Common myeloid progenitor, CD34-positive (primary cell): ENCODE measurements at places on chromosomes 12 and 14.

DNA sequence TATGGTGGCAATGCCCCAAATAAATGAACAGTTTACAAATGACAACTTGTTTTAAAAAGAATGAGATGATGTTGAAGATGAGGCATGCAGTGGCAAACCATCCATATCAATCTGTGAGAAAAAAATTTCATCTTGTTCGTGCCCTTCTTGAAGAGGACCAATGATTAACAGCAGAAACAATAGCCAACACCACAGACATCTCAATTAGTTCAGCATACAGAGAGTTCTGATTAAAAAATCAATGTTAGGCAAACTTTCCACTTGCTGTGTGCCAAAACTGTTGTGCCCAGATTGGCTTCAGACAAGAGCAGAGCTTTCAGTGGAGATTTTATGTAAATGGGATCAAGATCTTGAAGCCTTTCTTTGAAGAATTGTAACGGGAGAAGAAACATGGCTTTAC lies 329.9 kb downstream of the BMP4 start:
- no peak for DNase-seq

- no peak for DNase-seq
These were observed 110.1 kb upstream of the FAR2 start for GRCh38 chr12:29039013-29039412.

GRCh38 chr14:101132051-101132571 lies 228.6 kb upstream of the RTL1 start:
- DNase-seq = no peak

GRCh38 chr12:85405781-85406522 lies 125.9 kb downstream of the ALX1 start:
- no peak for DNase-seq

DNA sequence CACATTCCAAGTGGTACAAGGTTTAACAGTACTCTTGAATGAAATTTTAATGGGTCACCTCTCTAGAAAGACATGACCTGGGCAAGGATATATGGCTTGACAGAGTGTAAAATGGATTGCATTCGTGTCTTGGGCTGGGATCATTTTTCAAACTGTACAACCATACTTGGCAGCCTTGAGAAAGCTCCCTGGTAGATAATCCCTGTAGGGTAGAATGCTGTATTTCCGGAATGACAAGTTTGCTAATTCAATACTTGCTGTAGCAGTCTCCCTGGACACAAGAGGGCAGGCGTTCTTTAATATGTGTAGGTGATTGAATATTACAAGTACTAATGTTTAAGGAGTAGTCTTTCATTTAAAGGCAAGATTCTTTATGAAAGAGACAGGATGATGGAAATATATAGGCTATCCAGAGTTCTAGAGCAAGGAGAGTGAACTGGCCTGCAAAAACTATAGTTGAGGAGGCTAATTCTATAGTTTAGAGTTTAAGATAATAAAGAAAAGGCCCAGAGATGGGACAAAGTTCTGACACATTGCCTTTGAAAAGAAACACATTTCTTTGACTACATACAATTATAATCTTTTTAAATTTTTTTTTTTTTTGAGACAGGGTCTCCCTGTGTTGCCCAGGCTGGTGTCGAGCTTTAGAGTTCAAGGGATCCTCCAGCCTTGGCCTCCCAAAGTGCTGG lies 53.4 kb downstream of the PLBD1 start:
- peak; percentile 67 for DNase-seq

DNA sequence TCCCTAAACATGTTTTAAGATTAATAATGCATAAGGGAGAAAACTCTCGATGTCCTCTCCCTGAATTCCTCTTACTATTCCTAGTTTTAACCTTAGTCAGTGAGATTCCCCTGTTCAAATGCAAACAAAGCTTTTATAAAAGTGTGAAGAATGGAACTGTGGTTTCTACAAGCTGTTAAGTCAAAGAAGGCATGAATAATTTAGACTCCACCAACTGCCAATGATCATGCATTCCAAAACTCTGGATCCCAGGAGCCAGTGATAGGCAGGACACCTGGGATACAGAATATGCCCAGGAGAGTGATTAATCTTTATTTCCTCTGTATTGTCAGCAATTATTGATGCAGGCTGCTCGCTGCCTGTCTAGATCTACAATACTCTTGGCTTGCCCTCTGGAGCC lies 190.3 kb upstream of the ATF7IP start:
- no peak for DNase-seq

DNA sequence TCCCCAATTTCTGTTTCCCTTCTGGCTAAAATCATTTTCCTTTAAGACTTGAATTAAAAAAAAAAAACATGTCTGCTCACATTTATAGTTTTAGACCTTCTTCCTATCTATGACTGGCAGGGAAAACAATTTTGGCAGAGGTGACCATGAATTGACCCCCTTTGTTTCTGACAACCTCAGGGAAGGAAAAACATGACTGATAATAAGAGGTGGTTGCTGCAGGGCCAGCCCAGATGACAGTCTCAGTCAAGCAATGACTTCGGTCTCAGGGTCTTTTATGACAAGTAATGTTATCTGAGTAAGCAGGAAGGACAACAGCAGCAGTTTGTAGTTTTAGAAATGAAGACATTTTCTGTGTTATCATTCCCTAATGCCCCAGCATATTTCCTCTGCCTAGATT lies 430.9 kb downstream of the LRIG3 start:
- DNase-seq = peak; percentile 13

GRCh38 chr12:116766746-116767145 lies 28.6 kb downstream of the RNFT2 start:
- DNase-seq = no peak

GRCh38 chr14:47822326-47822725 lies 146.9 kb upstream of the MDGA2 start:
- no peak for DNase-seq

- DNase-seq = no peak
These were observed 143.8 kb downstream of the ACSS3 start for GRCh38 chr12:81221681-81222080.

DNA sequence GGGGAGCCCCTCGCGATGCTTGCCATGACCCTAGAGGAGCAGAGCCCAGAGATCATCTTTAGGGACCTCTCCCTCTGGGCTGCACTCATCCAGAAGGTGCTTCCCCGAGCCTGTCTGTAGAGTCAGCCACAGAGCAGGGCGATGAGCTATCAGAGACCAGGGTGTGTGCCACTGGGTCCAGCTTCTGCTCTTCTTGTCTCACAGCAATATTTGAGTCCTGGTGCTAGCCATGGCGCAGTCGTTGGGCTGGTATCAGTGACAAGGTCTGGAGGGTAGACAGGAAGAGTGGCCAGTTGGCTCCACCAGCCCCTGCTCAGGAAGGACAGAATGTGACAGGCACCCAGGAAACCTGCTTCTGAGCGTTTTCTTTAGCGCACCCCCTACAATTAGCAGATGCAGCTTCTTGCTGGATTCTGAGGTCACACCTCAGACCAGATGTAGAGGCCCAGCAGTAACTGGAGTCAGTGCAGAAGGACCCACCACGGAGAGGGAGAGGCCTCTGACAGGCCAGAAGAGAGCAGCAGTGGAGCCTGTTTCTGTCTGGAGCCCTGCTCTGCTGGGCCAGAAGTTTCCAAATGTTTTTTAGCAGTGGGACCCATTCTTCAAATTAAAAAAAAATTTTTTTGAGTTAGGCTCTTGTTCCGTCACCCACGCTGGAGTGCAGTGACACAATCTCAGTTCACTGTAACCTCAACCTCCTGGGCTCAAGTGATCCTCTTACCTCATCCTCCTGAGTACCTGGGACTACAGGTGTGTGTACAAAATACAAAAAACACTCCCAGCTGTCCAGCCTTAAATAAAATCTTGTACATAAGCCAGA lies 23.7 kb downstream of the ANKRD9 start:
- DNase-seq = no peak

GRCh38 chr12:1925684-1926006 lies 7.2 kb upstream of the CACNA2D4 start:
- no peak for DNase-seq

DNA sequence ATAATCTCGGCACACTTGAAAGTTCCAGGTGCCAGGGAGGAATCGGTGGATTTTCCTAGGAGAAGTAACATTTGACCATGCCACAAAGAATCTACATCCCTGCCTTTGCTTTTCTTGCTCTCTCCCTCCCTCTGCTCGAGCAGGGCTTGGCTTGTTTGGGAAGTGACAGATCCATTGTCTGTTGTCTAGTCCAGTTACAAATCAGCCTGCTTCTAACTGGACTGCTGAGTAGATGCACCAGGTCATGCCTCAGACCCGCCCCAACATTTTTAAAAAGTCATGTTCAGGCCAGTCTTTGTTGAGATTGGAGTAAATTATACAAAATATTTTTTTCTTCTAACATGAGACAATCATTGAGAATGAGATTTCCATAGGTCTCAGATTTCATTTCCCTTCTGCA lies 153.4 kb downstream of the GCH1 start:
- no peak for DNase-seq

- no peak for DNase-seq
These were observed 72.3 kb downstream of the B4GALNT3 start for GRCh38 chr12:531951-532585.

DNA sequence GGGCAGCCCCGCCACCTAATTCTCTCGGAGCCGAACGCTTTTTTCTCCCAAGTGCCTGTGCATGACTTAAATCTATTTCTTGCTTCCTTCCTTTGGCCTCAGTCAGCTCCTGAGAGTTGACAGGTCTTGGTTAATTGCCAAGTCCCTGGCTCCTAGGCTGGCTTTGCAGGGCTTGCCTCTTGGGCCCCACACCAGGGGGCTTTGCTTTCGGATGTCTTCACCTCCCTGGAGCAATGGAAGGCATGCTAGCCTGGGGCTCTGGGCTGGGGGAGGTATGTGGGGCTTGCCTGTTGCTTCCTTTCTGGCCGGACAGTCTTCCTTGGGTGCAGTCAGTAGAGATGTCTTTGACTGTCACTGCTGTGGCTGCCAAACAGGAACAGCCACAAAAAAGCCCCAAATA lies 2.2 kb upstream of the KRT80 start:
- DNase-seq = peak; percentile 71

GRCh38 chr12:110600254-110600653 lies 13.7 kb upstream of the TCTN1 start:
- peak; percentile 74 for DNase-seq

- no peak for DNase-seq
These were observed 38.1 kb downstream of the HNRNPC start for GRCh38 chr14:21231020-21231652.

DNA sequence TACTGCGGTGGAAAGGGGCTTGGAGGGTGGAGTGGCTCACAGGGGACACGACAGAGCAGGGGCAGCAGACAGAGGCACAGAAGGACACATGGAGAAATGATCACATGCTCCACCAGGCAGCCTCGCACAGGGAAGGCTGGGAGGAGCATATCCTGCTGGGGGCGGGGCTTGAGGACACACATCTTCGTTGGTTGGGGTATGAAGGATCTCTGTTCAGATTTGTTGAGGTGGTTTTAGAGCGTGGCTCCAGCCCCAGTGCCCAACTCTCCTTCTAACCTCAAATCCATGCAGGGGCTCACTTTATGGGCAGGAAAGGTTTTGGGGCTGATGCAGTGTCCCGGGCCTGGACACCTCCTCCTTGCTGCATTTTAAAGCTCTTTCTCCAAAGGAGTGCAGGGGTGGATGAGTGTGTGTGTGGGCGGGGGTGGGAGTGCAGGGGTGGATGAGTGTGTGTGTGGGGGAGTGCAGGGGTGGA lies 733 bp upstream of the P3H3 start:
- peak; percentile 58 for DNase-seq

DNA sequence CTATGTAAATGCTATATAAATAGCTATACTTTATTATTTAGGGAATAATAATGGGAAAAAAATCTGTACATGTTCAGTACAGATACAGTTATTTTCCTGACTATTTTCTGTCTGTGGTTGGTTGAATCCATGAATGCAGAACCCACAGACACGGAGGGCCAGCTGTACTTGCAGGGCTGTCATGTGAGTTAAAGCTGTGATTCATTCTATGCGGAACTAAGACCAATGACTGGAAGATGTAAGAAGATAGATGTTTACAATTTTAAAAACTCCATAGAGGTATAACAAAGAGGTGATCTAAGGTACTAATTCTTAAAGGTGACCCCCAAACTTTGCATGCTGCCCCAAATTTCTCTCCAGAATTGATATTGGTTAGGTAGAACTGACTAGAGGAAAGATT lies 14.6 kb downstream of the PCNX4 start:
- no peak for DNase-seq

- no peak for DNase-seq
These were observed 5.6 kb upstream of the NPAS3 start for GRCh38 chr14:32932914-32933628.

- DNase-seq = no peak
These were observed 38.7 kb upstream of the SGPP1 start for GRCh38 chr14:63766611-63767010.

GRCh38 chr12:60168441-60168840 lies 572.6 kb downstream of the SLC16A7 start:
- no peak for DNase-seq

GRCh38 chr12:71771069-71771468 lies 16.4 kb downstream of the RAB21 start:
- no peak for DNase-seq

- no peak for DNase-seq
These were observed 2.0 kb downstream of the PHB2 start for GRCh38 chr12:6968426-6968825.

GRCh38 chr14:93346926-93347721 lies at the start of gene COX8C:
Gene COX8C (plus strand): TSS chr14:93347182. CDS start chr14:93347269, 87 bp downstream.
- DNase-seq = no peak

GRCh38 chr12:32158525-32158924 lies 51.9 kb downstream of the BICD1 start:
- DNase-seq = no peak

DNA sequence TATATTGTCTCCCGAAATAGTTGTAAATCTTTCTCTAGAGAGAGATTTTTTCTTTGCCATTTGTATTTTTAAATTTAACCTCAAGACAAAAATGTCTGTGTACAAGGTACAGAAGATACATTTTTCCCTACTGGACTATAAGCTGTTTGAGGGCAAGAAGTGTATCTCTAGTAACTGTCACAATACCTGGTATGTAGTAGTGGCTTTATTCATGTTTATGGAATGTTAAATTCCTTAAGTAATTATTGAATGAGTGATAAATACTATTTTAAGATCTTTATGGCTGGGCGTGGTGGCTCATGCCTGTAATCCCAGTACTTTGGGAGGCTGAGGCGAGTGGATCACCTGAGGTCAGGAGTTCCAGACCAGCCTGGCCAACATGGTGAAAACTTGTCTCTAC lies 24.4 kb upstream of the CDK17 start:
- DNase-seq = no peak

GRCh38 chr12:83016991-83017390 lies 330.3 kb downstream of the TMTC2 start:
- no peak for DNase-seq

- no peak for DNase-seq
These were observed 181.3 kb downstream of the KIF26A start for GRCh38 chr14:104319491-104320241.

GRCh38 chr12:117100251-117100650 lies 1.0 kb upstream of the TESC start:
- peak; percentile 43 for DNase-seq

DNA sequence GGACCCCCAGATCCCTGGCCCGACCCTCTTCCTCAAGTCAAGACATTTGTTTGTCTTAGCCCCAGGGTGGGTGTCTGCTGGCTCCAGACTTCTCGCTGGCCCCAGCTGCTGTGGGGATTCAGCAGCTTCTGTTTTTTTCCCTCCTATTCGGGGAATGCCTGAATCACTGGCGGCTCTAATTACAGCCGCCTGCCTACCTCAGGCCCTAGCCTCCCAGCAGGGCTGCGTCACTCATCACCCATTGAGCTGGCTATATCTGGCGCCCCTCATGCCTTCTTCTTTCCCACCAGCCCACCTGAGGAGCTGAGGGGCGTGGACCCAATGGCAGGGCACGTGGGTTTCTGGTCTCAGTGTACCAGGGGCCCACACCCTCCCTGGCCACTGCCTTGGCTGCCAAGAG lies 10.1 kb downstream of the KRT80 start:
- DNase-seq = no peak

GRCh38 chr14:88879022-88879421 lies 54.6 kb downstream of the TTC8 start:
- DNase-seq = no peak
